BJ (cell line): ENCODE measurements at places on chromosomes 7 and 10.

DNA sequence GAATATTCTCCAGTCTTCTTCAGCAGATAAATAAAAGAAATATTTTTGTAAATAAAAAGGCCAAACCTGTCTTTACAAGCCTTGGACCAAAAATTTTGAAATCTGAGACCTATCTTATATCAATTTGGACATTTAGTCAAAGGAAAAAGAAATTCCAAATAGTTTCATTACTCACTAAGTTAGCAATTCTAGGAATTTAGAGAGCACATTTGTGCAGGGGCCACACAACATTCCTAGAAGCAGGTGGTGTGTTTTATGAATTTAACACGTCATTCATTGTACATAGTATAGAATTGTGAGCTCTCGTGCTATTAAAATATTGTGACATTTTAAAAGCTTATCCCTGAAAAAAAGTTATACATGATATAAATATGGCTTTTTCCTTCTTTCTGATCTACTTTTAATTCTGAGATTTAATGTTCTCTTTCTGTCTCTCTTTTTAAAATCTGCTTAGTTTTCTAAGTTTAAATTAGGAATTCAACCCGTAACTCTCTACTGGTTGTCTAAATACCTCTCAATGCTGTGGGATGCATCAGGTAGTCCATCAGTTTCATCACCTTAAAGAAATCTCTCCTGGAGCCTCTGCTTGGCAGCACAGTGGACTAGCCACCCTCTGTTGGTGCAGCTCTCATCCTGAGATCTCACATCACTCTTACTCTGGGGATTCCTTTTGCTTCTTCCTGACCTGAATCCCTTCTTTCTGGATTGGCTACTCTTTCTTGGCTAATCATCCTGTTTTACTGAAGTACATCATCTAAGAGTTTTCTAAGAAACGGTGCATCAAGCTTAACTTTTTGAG lies 124.5 kb downstream of the SEMA3E start:
- DNase-seq: no peak

GRCh38 chr10:113880236-113880635 lies 25.8 kb downstream of the NHLRC2 start:
- DNase-seq: no peak

- DNase-seq: no peak
Observed at GRCh38 chr10:123999261-123999660, 94.1 kb downstream of the CHST15 start.

GRCh38 chr10:64558094-64558835 lies 1037.1 kb downstream of the REEP3 start:
- DNase-seq: no peak

- no peak for DNase-seq
Observed at GRCh38 chr7:36487756-36488336, 98.2 kb downstream of the ANLN start.

DNA sequence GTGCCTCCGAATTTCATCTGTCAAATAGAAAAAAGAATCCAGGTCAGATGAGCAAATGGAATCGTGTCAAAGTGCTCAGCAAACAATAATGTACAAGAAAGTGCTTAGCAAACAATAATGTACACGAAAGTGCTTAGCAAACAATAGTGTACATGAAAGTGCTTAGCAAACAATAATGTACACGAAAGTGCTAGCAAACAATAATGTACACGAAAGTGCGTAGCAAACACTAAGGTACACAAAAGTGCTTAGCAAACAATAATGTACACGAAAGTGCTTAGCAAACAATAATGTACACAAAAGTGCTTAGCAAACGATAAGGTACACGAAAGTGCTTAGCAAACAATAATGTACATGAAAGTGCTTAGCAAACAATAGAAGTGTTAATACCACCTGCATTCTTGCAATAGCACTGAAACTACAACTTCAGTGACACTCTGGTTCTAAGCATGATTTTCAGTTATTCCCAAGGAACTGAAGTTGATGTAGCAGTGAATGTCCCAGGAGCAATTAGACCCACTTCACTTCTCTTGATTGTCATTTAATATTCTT lies 33.4 kb upstream of the MYL10 start:
- no peak for DNase-seq
